ENCODE measurements at places on chromosomes 3 and 15. TPM values are rescaled to one million over a fixed set of nuclear protein-coding genes. Genes with fewer than 3 reads are reported as not detected.
A peak's percentile ranks its signal among the peaks of the same experiment; 100 is the strongest.

GRCh38 chr15:35874260-35874905 is 328.4 kb upstream of the DPH6 start:
- no peak overlapping the region for H3K27ac ChIP-seq
- no peak overlapping the region for H3K4me3 ChIP-seq
- peaks cover 22% of the 10 kb centered on the region for H3K4me1 ChIP-seq

Gene CHRNA5
- total RNA-seq: 18.9 TPM

GRCh38 chr15:61383421-61383820 is 154.3 kb upstream of the RORA start:
- H3K36me3 ChIP-seq: no peaks in the 10 kb centered on the region
- H3K4me3 ChIP-seq: no peak overlapping the region
- no peak overlapping the region for H3K27ac ChIP-seq
- H3K27me3 ChIP-seq: no peaks in the 10 kb centered on the region

DNA sequence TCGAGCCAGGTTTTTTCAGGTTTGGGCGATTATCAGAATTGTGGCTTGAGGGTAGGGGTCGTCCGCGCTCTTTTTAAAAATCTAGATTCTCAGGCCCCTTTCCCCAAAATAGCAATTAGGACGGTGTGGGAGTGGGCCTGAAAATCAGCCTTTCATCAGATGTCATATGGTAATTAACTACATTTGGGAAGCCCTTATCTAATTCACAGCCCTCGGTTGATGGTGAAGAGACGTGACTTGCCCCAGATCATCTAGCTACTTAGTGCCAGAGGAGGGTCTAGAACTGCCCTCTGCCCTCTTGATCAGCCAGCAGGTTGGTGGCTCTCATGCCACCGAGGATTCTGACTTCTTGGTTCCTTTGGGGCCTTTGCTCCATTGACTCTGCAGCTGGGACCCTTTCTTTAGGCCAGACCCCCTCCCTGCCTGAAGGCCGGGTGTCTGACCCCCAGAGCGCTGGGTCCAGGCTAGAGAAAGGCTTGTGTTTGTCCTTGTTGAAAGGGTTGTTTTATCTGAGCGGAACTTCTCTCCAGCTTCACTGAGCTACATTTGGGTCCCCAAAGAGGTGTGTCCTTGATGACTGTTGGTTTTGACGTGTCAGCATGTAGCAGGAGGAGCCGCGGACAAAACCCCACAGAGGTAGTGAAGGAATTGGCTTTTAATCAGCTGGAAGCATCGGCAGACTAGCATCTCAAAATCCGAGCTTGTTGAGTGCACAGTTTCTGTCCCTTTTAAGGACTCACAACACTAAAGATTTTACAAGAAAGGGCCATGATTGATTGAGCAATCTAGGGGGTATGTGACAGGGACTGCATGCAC is 857 bp downstream of the AEN start:
- H3K36me3 ChIP-seq: peaks cover 10% of the 10 kb centered on the region
- DNase-seq: peak; percentile 43
- H3K4me1 ChIP-seq: peaks cover 16% of the 10 kb centered on the region
- H3K4me3 ChIP-seq: peak overlapping the region; percentile 86

DNA sequence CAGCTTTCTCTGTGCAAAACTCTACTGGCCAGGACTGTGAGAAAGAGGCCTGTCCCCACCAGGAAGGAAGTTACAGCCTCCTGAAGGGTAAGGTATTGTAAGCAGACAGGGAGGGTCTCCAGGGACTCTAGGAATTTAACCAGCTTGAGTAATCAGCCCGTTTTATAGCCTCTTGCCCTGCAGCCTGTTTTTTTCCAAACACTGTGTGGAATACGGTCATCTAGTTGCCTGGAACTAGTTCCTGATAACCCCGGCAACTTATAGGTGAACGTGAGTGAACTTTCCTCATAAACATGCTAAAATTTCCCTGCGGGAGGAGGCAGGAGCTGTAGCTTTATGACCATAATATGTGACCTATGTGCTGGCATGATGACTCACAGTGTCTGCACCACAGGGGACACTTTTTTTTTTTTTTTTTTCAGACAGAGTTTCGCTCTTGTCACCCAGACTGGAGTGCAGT is 60.1 kb upstream of the DAZL start:
- no peaks in the 10 kb centered on the region for H3K27me3 ChIP-seq
- no peak overlapping the region for H3K4me3 ChIP-seq
- H3K27ac ChIP-seq: no peak overlapping the region
- peak; percentile 60 for DNase-seq
- no peaks in the 10 kb centered on the region for H3K36me3 ChIP-seq
- no peaks in the 10 kb centered on the region for H3K4me1 ChIP-seq

DNA sequence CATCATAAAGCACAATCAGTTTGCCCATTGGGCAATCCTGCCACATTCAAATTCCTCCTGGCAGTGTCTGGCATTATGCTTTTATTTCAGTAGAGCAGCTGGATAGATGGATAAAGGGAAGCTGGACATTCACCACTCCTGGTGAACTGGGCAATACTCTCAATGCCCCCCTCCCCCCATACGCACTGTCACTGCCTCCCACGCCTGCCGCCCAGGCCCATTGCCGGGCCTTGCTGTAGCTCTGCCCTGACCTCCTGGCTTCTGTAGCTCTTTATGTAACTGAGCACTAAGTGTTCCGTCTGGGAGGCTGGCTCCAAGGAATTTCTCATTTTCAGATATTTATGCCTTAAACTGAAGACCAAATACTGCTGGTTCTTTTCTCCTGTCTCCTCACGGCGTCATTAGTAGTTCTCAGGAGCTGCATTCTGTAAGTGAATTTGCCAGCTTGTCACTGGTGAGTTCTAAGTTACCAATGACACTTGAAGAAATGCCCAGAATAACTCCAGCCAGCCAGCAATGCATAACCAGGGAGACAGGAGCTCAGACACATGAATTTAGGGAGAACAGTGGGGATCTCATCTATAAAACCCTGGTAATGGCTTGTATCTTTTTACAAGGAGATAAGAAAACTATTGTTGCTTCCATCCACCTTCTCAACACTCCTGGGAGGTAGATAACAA is 25.5 kb upstream of the RASGRF1 start:
- H3K4me3 ChIP-seq: no peak overlapping the region
- H3K4me1 ChIP-seq: no peaks in the 10 kb centered on the region
- H3K36me3 ChIP-seq: no peaks in the 10 kb centered on the region

- H3K4me1 ChIP-seq: no peaks in the 10 kb centered on the region
- H3K36me3 ChIP-seq: no peaks in the 10 kb centered on the region
- H3K4me3 ChIP-seq: no peak overlapping the region
- no peak for DNase-seq
These were observed 62.3 kb upstream of the CPOX start for GRCh38 chr3:98655666-98656065.

DNA sequence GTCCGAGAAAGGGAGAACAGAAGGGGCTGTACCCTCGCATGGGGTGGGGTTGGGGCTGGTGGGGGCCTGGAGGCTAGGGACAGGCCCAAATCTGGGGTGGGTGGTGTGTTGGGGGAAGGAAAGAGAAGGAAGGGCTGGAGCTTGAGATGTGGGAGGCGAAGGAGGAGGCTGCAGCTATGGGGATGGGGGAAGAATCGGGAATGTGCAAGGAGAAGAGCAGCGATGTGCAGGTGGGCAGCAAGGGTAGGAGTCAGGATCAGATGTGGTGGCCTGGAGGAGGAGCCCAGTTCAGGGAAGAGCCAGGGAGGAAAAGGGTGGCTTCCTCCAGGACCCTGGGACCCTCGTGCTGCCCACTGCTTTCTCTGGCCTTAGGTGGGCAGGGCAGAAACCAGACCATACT is 21.2 kb downstream of the ZNF35 start:
- H3K4me1 ChIP-seq: no peaks in the 10 kb centered on the region
- H3K36me3 ChIP-seq: no peaks in the 10 kb centered on the region
- H3K27ac ChIP-seq: no peak overlapping the region
- H3K27me3 ChIP-seq: no peaks in the 10 kb centered on the region

DNA sequence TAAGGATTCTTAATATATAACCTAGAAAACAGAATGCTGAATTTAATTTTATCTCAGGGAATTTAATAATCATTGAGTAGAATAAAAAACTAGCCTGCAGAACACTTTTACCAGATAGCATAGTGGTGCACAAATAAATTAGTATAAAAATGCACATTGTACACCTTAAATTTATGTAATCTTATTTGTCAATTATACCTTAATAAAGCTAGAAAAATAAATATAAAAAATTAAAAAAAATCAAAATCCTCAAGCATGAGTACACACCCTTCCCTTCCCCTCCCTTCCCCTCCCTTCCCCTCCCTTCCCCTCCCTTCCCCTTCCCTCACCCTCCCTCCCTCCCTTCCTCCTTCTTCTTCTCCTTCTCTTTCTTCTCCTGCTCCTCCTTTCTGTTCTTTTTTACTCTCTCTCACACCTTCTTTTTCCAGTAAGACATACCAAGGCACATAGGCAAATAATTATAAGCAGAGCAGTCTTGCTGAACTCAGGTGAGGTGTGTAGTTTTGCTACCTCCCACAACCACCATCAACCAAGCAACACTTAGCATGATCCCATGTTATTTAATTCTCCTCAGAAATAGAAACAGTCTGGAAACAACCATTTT is 1395.0 kb downstream of the ZPLD1 start:
- no peaks in the 10 kb centered on the region for H3K36me3 ChIP-seq
- H3K4me1 ChIP-seq: no peaks in the 10 kb centered on the region
- DNase-seq: no peak

DNA sequence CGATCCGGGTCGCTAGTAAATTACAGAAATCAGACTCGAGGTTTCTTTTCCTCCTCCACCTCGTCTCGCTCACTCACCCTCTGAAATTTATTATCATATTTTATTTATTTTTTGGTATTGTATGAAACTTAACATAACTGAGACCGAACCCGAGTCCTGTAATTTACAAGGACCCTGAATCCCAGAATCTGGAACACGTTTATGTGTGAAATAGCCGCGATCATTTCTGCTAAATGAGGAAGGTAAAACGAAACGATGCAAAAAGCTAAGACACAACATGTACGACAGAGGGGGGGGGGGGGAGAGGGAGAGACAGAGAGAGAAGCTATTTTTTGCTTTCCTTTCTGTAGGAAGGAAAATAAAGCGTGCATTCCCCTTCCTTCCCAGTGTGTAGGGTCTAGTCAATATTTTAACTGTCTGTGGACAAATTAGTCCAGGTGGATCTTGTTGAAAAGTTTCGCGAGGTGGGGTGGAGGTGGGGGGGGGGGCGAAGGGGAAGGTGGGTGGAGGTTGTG is 1.6 kb downstream of the BBX start:
- H3K4me1 ChIP-seq: peaks cover 3% of the 10 kb centered on the region
- peak overlapping the region; percentile 93 for H3K4me3 ChIP-seq
- H3K27ac ChIP-seq: peak overlapping the region; percentile 87

Gene RLBP1
- not detected for total RNA-seq

GRCh38 chr3:155517903-155518302 is 224.4 kb upstream of the STRIT1 start:
- no peaks in the 10 kb centered on the region for H3K27me3 ChIP-seq
- no peaks in the 10 kb centered on the region for H3K36me3 ChIP-seq
- no peak for DNase-seq
- H3K4me1 ChIP-seq: no peaks in the 10 kb centered on the region

Gene WNT5A
- 15.7 TPM for total RNA-seq

Gene TM4SF4
- total RNA-seq: not detected

Gene SEMA3F
- total RNA-seq: 3.9 TPM

DNA sequence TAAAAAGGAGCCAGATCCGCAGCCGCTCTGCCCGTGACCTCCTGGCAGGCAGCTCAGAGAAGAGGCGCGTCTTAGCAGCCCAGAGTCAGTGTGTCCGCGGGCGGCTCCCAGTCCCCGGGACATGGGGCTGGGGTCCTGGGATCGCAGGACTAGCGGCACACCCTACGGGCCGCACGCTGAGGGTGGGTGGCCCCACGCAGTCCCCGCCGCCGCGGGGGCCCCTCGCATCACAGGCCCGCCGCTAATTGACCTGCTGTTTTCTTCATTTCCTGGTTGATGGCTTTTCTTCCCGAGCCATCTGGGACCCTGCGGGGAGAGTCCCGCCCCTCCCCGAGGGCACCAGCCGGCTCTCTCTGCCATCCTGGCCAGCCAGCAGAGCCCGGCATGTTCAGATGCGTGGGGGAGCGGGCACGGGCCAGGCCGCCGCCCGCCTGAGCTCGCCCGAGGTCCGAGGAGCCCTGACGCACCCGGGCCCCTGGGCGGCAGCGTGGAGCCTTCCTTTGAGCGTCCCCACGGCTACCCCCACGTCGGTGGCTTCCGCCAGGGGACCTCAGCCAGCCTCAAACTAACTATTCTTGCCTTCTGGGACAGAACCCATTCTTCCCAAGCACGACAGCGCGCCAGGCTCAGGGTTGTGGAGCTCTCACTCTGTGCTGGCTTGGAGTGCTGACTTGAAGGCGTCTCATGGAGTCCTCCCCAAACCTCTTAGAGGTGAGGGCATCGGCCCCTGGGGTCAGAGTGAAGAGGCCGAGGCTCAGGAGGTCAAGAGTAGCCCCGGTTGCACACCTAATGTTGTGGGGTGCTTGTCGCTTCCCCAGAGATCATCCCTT is 34.6 kb upstream of the CACNA2D3 start:
- H3K4me1 ChIP-seq: no peaks in the 10 kb centered on the region
- no peak overlapping the region for H3K27ac ChIP-seq
- DNase-seq: no peak
- H3K36me3 ChIP-seq: no peaks in the 10 kb centered on the region

DNA sequence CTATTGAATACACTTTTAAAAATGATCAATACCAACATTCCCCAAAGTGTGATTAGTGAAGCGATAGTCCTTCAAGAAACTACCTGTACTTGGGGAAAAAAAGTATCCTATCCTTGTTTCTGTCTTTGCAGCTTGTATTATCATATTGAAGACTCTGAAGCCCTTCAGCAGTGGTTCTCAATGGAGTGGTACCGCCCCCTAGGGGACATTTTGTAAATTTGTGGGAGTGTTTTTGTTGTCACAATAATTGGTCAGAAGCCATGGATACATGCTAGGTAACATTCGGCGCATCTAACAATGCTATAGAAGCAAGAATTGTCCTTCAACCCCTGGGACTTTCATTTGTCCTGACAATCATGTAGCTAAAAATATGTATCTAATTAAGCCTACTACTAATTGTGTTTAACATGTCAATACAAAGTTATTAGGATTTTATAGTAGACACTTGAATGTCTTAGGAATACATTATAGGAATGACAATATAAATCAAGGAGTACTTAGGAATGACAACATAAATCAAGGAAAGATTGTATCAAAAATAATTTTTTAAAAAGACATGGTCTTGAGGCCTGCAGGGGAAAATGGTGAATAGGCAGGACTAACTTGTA is 53.7 kb downstream of the NMD3 start:
- H3K27me3 ChIP-seq: no peaks in the 10 kb centered on the region
- no peaks in the 10 kb centered on the region for H3K36me3 ChIP-seq
- no peak overlapping the region for H3K27ac ChIP-seq
- no peak overlapping the region for H3K4me3 ChIP-seq

GRCh38 chr15:66841953-66842681 is 140.1 kb downstream of the SMAD6 start:
- no peak overlapping the region for H3K27ac ChIP-seq
- no peaks in the 10 kb centered on the region for H3K27me3 ChIP-seq
- peak overlapping the region; percentile 43 for H3K4me3 ChIP-seq
- DNase-seq: no peak
- peaks cover 3% of the 10 kb centered on the region for H3K4me1 ChIP-seq
- H3K36me3 ChIP-seq: no peaks in the 10 kb centered on the region

- no peaks in the 10 kb centered on the region for H3K36me3 ChIP-seq
- peaks cover 9% of the 10 kb centered on the region for H3K27me3 ChIP-seq
- DNase-seq: no peak
- no peak overlapping the region for H3K4me3 ChIP-seq
- H3K4me1 ChIP-seq: peaks cover 12% of the 10 kb centered on the region
- no peak overlapping the region for H3K27ac ChIP-seq
These were observed 158.8 kb downstream of the SLCO3A1 start for GRCh38 chr15:92012368-92012629.
